ENCODE measurements at places on chromosomes 5 and 9.
A peak's percentile ranks its signal among the peaks of the same experiment; 100 is the strongest.

DNA sequence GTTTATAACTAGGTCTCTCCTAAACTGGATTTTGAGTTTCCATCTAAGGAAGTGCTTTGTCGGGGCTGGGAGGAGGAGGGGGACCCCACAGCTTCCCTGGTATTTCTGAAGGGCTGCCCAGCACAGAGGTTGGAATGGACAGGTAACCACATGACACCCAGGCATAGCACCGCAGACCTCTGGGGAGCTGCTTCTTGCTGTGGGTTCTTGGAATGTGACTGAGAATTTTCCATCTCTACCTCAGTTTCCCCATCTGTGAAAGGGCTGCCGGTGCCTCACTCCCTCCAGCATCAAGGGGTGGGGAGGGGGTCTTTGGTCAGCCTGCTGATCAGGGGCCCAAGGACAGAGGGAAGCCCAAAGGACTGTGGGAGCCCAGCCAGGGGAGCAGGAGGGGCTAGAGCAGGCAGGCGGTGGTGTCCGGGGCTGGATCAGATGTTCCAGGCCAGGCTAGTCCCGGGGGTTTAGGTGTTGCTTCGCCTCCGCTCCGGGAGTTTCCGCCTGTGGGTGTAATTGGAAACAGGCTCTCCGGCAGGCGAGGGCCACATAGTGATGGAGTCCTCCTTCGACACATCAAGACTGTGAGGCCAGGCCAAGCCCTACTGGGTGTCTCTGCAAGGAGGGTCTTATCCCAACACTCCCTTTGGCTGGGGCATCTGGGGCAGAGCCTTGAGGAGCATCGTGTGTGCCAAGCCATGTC lies 3.3 kb downstream of the OLFML2A start:
- no peak for DNase-seq

GRCh38 chr9:83065233-83065632 lies 2.3 kb upstream of the RASEF start:
- DNase-seq = no peak

DNA sequence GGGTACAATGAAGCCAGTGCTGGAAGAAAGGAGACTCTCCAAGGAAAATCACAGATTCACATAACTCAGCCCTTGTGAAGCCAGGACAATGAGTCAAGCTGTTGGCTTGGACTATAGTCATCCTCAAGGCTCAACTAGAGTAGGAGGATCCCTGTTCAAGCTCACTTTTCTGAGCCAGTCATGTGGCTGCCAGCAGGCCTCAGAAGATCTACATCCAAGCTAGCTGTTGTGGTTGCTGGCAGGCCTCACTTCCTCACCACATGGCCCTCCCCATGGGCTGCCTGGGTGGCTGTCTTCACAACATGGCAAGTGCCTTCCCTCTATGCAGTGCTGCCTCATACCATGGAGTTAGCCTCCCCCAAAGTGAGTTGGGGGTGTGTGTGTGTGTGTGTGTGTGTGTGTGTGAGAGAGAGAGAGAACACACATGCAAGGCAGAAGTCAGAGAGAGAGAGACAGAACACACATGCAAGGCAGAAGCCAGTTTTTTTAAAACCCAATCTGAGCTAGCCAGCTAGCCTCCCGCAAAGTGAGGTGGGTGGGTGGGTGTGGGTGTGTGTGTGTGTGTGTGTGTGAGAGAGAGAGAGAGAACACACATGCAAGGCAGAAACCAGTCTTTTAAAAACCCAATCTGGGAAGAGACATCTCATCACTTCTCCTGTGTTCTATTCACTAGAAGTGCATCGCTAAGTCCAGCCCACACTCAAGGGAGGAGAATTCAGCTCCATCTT lies 17.1 kb downstream of the SCAI start:
- DNase-seq = peak; percentile 100

DNA sequence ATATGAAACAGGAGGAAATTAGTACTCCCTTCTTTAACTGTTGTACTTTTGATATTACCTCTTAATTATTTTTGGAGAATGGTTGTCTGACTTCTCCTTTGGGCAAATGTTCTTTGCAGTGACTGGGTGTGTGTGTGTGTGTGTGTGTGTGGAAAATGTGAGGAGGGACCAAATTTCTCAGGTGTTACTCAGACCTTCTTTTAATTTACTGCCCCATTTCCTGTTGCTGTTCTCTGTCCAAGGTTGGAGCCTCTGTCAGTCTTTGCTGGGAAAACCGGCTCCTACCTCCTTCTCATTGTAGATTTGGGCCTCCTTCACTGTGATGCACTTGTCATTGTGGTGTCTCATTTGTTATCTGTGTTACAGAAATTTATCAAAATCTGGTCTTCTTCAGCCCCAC lies 68.4 kb downstream of the PBX3 start:
- peak; percentile 55 for DNase-seq

DNA sequence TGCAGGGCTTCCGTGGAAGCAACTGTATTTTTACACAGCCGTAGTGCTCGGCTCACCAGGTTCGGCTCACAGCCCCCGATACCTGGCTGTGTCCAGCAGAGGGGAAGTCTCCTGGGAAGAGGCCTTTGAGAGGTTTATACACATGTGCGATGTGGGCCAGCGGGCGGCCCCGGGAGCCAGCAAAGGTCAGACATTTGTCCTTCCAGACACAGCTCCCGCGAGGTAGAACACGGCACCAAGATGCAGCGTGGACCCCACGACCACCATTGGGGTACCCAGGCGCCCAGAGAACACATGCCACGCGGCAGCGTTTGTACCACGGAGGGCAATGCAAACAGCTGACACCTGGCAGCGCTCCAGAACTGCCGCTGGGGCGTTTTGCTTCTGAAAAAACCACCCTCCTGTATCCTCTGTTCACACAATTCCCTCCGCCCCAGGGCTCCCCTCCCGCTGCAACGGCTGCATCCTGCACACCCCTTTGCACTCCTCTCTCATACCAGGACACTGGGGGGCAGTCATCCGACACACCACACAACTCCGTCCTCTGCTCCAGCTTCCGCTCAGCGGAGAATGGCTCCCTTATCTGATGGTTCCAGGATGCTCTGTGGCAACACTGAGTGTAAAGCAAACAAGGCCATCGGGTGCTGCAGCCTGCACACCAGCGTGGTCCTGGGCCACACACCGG lies 235.3 kb downstream of the SYK start:
- peak; percentile 88 for DNase-seq

GRCh38 chr9:34650816-34651215 lies 1.2 kb upstream of the IL11RA start:
- no peak for DNase-seq

GRCh38 chr5:149452665-149453617 lies 73.8 kb upstream of the IL17B start:
- DNase-seq = peak; percentile 97

- no peak for DNase-seq
These were observed 389.8 kb upstream of the SEMA6A start for GRCh38 chr5:116964438-116964837.
